ENCODE measurements at places on chromosomes 12 and 14.

DNA sequence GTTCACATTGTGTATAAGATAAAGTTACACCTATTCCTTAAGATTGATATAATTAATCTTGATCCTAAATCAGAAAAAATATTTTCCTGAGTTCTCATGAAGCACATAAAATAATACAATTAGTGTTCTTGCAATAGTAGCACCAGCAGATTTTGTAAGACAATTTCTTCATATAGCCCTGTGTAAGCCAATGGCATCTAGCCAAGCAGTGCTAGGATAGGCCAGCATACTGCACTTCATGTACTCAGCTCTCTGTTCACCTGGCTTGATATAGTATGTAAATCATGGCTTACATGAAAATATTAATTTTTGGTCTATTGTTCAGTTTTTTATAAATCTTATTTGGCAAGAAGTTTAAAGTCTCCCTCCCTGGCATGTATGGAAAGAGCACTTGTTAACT, 1.9 kb downstream of the KLRF2 start:
- DNase-seq, result no peak

DNA sequence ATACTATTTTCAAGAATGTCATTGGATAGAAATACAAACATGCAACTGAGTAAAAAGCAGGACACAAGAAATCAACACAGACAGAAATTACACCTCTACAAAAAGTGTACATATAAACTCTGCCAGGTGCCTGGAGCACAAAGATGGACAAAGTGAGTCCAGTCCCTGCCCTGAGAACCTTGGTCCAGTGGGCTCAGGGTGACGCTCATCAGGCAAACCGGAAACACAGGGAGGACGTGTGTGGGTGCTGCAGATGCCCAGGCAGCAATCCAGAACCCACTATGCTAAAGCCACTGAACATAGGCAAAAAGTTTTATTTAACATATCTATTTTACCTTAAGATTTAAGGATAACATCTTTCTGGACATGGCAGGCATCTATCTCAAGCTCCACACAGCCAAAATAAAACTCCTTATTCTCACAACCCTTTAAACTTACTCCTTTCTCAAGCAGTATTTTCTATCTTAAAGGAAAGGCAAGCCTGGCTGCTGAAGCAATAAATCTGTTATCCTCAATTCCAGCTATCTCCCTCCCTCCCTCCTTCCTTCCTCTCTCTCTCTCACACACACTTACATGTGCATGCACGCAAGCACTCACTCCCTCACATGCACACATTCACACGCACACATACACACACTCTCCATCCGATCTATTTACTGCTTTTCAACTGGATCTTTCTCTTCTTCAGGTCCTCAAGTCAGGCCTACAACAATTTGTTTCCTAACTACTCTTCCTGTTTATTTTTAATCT, 10.2 kb downstream of the PPP1R13B start:
- no peak for DNase-seq

GRCh38 chr14:20998674-20999366, at the start of gene SLC39A2:
TSS of gene SLC39A2 (plus strand) at chr14:20999293. CDS start at chr14:20999447, 154 bp downstream.
- DNase-seq, result no peak

DNA sequence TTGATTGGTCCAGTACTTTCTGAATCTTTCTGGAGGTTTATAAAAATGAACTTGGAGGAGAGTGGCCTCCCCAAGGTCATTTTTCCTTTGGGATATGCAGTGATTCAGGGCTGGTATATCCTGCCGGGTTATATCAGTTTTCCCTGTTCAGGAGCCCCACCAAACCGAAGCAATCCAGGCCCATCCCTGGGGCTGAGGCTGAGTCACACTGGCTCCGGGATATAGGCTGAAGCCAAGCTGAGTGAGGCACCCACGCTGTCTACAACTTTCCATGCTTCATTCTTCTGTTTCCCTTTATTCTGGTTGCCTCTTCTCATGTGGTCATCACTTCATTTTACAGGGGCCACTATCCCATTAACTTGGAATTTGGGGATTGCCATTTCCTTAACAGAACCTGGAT, 3.4 kb downstream of the SSPN start:
- DNase-seq, result no peak

DNA sequence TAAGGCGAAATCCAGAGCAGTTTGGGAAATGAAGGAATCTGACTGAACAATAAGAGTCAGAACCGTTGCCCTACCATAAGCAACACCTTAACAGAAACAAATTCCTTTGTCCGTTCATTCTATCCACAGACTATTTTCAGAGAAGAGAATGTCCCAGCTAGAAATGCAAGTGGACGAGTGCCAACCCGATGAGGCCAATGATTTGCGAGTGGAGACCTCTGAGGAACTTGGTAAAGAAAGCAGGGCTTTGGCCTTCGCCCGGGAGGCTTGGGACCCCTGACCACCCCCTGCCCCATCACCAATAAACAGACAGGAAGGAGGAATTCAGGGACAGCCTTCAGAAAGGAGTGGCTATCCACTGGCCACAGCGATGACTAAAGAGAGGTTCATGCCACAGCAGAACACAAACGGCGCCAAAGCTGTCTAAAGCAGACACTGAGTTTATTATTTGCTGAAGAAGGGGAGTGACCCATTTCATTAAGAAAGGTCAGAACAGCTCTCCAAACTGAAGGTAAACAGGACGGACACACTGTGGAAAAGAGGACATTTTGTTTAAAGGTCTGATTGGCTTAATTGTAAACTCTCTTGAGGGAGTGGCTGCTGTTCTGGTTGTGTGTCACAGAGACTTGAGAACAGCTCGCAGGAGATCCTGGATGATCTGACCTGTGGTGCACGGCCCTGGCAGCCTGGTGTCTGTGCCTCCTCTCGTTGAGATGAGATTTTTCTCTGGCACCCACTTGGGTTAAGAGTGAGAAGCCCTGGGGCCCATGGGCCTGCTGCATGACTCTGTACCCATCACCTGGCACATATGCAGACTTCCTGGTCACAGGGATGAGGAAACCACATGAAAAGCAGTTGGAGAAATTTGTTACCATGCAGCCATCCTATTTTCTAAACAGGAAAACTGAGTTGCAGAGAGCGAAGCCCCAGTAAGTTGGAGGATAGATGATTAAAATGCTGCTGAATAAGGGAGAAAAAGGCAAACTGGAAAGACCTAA, 142.0 kb upstream of the PZP start:
- no peak for DNase-seq

DNA sequence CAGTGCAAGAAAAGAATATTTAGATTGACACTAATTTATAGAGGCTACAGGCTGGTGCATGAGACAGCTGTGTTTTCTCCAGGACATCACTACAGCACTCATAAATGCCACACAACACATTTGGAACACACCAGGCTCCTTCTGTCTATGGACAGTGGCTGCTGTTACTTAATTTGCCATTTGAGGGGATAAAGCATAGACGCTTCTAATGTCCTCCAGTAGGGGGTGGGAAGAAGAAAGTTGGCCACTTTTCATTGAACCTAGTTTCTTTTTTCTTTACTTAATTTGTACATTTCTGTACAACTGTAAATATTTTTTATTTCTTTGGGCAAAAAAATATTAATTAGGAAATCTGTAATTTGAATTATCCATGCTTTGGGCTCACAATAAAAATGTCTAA, 12.4 kb upstream of the RTN1 start:
- DNase-seq, result no peak

- DNase-seq, result no peak
Measured at GRCh38 chr12:47458279-47458678, 247.6 kb downstream of the RPAP3 start.

DNA sequence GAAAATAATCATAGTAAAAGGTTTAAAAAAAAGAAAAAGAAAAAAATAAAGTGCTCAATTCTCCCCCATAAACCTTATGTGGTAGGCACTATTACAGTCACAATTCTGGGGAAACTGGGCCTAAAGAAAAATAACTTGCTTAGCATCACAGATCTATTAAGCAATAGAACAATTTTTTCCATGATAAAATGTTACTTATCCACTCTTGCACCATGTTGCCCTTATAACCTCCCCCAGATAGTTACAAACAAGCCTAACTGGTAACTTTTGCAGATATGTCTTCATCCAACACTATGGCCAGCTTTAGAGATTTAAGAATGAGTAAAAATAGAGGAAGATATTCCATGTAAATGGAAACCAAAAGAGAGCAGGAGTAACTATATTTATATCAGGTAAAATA, 164.8 kb downstream of the DUSP6 start:
- no peak for DNase-seq

- DNase-seq, result no peak
Measured at GRCh38 chr12:42729535-42729900, 140.0 kb upstream of the PRICKLE1 start.

GRCh38 chr12:71236133-71236660, 78.4 kb upstream of the TSPAN8 start:
- DNase-seq, result no peak
